Mesenchymal stem cell (in vitro differentiated cells and primary cell): ENCODE measurements at places on chromosomes 1 and 21.
A peak's percentile ranks its signal among the peaks of the same experiment; 100 is the strongest.

GRCh38 chr1:154878371-154879037, 8.4 kb upstream of the KCNN3 start:
- DNase-seq: peak; percentile 73

DNA sequence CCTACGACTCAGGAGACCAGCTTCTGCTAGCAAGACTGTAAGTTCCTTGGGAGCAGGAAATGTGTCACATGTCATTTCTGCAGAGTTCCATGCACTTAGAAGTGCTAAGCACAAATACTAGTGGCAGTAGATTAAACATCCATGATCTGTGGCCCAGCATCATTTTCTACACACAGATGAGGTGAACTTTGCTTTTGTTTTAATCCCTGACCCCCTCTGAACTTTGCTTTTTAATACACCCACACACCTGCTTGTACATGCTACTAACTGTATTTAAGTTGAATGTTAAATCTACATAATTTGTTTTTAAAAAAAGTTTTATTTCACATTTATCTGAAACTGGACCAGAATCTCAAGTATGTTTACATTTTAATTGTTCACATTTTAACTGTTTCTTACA, 24.5 kb downstream of the SLC35D1 start:
- DNase-seq: no peak

- DNase-seq: no peak
Observed at GRCh38 chr1:229815961-229816360, 189.9 kb downstream of the URB2 start.

DNA sequence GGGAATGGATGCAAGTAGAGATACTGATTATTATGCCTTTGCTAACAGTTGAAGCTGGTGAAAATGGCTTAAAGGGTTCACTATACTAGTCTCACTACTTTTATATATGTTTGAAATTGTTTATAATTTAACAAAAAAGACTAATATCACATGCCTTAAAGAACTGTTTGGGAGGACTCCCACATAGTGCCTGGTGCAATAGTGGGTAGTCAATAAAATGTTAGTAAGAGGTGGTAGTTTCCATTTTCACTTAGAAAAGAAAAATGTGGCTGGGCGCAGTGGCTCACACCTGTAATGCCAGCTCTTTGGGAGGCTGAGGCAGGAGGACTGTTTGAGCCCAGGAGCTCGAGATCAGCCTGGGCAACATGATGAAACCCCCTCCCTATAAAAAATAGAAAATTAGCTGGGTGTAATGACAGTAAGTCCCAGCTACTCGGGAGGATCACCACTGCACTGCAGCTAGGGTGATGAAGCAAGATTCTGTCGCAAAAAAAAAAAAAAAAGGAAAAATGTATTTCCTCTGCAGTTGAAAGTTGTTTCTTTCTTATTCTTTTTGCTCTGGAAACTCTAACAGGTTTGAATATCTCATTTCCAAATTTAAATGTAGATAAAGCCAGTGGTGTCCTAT, 24.5 kb downstream of the C21orf91 start:
- no peak for DNase-seq

DNA sequence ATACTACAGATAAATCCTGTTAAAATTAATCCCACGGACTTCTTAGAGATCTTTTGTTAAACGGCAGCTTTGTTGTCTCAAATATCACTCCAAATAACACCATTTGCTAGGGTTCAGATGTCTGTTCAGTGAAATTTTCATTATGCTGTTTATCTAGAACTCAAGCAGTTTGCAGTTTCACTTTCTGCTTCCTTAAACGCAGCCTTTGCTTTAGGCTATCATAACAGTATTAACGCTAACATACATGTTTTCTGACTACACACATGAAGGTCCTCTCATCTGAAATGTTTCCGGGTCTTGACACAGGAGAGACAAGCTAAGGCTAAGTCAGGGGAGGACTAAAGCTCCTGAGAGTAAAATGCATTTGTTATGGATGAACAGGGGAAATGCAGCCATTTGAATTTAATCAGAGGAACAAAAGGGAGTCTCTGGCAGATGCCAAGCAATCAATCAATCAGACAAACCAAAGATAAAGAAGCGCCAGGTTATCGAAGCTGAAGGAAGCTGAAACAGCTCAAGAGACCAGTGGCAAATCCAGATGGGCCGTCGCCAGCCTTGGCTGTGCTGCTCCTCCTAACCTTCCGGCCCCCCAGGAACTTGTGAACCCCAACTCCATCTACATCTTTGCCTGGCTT, 16.9 kb downstream of the CCSAP start:
- no peak for DNase-seq

DNA sequence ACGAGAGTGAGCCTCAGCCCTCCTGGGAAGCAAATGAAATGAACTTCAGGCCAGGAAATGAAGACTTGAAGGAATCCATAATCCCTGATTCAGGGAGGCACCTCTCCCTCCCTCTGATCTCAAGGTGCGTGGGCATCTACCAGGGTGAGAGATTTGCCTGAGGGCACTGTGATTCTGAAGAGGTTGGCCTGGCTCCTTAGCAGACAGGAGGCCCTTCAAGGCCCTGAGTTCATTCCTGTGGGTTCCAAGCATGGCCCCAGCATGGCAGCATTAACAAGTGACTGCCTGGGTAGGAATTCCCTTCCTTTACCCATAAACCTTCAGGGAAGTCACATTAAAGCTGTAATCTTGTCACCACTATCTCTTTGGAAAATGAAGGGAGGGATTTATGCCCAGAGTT, 29.8 kb upstream of the IFNGR2 start:
- DNase-seq: no peak

GRCh38 chr1:80365359-80366021, 1359.0 kb upstream of the ADGRL4 start:
- no peak for DNase-seq

DNA sequence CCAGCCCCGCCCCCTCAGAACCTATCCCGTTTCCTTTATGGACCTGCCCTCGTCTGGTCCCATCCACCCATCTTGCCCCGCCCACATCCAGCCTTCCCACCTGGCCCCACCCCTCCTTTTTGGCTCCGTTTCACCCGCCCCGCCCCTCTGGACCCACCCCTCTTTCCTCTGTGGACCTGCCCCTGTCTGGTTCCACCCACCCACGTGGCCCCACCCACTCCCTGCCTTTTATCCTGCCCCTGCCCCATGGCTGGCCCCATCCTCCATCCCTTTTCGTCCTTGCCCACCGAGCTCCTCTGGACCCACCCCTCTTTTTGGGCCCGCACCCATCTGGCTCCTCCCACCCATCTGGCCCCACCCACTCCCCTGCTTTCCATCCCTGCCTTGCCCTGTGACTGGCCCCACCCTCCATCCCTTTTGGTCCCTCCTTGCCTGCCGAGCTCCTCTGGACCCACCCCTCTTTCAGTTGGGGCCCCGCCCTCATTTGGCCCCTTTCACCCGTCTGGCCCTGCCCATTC, 177.3 kb downstream of the CAMTA1 start:
- DNase-seq: peak; percentile 81

DNA sequence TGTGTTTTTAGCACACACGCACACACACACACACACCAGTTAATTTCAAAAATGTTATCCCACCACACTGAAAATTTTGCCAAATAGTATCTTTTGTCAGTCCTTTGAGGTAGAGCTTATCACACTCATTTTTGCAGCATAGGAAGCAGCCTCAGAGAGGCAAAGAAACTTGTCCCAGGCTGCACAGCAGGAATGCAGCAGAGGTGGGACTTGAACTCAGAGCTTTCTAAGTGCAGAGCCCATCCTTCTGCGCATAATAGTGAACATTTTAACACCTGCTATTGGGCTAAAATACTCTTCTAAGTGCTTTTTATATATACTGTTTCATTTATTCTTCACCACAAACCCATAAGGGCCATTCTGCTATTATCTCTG, 15.0 kb downstream of the FHAD1 start:
- DNase-seq: no peak

GRCh38 chr1:218447010-218447689, 102.0 kb downstream of the TGFB2 start:
- DNase-seq: no peak

DNA sequence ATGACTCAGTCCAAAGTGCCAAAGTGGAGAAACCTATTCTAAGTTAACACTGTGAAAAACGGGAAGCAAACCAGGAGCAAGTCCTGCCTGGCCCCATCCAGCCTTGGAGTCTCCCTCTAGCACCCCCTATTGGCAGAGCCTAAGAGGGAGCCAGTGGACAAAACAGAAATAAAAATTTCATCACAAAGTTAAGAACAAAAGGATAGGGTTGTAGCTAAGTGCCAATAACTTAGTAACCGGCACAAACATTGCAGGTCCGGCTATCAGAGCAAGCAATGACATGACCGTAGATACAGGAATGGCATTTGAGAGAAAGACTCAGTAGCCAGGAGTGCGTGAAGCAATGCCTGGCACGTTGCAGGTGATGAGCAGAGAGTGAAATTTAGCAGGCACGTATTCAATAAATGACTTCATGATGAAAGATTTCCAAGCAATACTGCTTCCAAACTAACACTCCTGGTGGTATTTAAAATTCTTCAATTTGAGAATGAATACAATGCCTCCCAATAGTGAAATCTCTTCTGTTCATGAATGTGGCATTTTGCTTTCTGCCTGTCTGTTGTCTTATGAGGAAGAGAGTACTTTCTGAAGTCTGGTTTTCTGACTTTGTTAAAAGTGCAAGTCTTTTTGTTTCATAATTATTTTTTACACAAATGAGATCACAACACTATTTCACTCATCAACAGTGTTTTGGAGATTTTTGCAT, 391.0 kb downstream of the OMA1 start:
- DNase-seq: no peak

GRCh38 chr1:6692956-6693355, 8.7 kb downstream of the DNAJC11 start:
- no peak for DNase-seq

DNA sequence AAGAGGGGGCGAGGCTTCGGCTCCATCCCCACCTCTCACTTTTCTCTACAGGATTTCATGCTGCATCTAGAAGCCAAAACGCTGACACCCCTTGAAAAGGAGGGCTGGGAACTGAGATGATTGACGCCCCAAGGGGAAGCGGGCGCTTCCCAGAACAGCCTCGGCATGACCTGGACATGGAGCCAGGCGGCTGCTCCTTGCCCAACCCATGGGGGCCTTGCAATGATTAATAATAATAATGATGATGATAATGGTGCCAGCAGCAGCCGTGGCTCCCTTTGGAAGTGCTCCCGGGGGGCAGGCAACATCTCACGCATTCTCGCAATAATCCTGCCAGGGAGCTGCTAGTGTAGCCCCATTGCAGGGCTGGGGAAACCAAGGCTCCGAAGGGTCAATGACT, 78.2 kb downstream of the RAP1GAP start:
- no peak for DNase-seq

DNA sequence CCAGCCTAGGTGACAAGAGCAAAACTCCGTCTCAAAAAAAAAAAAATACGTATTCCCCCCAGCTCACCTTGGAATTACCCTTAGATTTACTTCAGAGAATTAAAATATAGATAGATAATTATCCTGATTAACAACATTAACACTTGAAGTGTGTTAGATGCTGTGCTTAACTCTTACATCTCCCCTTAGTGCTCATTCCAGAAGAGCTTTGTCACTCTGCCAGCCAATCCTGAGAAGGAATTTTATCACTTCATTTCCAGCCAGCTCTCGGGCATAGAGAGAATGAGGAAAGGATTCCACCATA, 1.6 kb upstream of the SHC1 start:
- DNase-seq: no peak

DNA sequence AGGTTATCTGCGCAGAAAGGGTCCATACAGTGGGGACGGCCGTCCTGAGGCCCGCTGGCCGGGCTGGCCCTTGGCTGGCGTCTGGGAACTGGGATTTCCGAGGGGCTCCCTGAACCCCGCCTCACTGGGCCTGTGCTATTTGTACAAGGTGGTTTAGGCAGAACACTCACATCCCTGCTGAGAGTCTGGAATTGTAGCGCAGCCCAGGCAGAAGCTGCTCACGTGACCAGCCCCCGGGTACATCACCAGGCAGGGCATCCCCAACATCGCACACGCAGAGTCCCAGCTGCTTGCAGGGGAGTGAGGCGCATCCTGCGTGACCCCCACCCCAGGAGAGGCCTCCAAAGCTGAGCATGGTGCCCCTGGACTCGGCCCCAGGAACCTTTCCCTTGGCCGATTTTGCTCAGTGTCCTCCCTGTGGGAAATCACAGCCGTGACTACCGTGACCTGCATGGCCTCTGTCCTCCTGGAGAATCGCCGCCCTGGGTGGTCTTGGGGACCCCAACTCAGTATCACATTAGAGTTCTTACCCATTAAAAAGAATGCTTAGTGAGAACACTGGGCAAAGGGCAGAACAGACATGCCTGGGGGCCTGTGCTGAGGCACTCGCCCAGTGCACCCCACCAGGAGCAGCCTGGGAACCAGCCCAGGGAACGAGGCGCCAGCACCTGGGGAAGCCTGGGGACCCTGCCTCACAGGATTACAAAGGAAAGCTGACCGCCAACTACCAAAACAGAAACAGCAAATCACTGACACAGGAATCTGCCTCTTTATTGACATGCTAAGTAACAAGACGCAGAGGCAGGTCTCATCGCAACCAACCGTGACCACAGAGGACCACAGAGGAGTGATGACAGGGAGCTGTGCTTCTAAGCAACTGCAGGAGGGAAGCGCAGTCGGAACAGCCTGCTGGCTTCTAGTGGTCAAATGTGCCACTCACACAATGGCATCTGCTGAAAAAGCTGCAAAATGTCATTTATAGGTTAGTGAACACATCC, 33.5 kb downstream of the UBE2G2 start:
- DNase-seq: no peak

GRCh38 chr1:165152109-165152508, 204.4 kb downstream of the LMX1A start:
- no peak for DNase-seq
